ENCODE measurements at places on chromosomes 5 and 9.

DNA sequence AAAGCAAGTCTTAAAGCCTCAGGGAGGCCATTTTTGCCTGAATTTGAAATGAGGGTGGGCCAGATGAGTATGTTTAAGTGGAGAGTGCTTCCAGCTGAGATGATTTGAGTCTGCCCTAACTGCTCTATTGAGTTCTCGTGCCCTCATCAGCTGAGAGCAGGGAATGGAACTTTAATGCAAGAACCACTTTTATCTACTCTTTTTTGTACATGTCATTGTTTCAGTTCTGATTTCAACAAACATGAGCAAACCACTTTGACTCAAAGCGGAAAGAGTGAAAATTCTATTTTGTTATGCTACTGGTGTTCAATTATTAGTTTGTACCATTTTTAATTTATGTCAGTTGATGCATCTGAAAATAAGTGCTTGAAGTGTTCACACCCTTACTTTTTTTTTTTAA is 35.8 kb downstream of the DCAF10 start:
- DNase-seq, result no peak

GRCh38 chr9:109328978-109329637 is 8.2 kb upstream of the EPB41L4B start:
- no peak for DNase-seq

DNA sequence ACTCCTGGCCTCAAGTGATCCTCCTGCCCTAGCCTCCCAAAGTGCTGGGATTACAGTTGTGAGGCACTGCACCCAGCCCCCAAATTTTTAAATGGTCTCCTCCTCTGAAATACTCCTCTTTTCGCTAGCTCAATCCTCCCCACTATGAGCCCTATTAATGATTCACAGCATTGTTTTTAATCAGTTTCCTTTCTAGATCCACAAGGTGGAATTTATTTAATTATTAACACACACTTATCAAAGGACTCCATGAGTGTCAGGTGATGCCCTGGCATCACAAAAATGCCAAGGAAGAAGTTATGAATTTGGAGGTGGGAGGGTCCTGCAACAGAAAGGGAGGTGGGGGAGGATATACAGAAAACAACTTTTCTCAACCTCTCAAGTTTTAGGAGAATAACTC is 806.5 kb downstream of the PRELID2 start:
- DNase-seq, result no peak

DNA sequence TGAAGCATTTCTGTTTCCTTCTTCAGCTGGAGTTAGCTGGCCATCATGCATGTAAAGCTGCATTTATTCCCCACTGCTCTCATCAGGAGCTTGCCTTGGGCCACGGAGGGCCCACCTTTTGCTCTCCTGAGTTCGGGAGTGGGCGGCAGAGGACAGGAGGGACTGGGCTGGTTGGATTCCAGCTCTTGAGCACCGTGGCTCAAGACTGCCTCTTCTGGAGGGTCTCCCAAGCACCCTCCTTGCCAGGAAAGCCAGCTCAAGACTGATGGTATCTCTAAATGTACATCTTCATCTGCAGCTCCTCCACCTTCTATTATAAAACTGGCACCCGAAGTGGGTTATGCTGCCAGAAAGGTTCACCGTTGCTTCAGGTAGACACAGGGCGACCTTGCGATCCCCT is 399.6 kb upstream of the IRX1 start:
- no peak for DNase-seq

GRCh38 chr9:20358207-20358606 is 264.1 kb downstream of the MLLT3 start:
- no peak for DNase-seq

- no peak for DNase-seq
Measured at GRCh38 chr5:121885630-121886029, 33.9 kb downstream of the FTMT start.

- DNase-seq, result peak; percentile 64
Measured at GRCh38 chr5:36870399-36871040, 6.0 kb upstream of the NIPBL start.

GRCh38 chr5:174166231-174167079 is 120.9 kb downstream of the NSG2 start:
- DNase-seq, result peak; percentile 2

DNA sequence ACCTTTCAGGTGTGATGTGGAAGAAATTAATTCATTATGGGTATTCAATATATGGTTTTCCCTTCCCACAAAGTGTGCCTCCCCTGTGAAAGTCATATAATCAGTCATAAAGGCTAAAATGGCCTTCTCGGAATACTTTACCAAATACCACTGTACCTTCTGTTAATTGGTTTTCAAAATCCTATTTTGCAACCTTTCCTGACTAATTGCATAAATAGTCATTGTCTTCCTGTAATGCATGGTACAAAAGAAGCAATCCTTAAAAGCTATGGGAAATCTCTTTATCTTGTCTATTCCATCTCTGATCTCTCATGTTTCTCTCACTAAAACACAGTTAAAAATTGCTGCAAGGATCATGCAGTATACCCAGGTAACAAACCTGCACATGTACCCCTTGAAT is 44.3 kb upstream of the UGCG start:
- no peak for DNase-seq

GRCh38 chr9:115367780-115368525 is 250.0 kb upstream of the TNC start:
- DNase-seq, result no peak

DNA sequence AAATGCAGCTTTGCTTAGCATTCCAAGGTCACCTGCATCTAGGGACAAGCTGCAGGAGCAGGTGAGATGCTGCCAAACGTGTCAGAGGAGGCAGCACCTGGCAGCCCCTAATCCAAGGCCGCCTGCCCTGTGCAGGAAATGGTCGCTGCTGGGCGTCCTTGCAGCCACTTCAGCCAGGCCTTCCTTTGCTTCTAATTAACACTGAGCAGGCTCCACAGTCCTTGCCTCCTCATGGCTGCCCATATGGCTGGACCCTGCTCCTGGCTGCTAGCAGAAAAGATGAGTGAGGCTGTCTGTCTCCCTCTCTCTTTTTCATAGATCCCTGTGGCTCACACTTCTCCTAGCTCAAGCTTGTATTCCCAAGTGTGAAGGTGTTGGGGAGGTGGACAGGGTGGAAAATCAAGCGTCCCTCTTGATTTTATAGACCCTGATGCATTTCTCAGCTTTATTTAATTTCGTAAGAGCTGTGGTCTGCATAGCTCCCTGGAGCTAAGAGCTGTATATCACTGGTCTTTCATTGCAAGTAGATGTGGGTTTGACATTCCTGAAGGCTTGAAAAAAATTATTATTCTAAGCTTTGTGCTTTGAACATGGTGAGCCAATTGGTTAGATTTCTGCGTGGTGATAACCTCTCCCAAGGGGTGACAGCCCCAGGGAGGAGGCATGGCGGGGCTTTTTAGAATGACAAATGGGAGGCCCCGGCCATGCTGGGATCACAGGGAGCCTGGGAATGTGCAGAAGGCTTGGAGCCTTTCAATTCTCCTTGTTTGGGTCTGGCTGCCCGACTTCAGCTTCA is 193.8 kb downstream of the SLIT3 start:
- DNase-seq, result no peak

DNA sequence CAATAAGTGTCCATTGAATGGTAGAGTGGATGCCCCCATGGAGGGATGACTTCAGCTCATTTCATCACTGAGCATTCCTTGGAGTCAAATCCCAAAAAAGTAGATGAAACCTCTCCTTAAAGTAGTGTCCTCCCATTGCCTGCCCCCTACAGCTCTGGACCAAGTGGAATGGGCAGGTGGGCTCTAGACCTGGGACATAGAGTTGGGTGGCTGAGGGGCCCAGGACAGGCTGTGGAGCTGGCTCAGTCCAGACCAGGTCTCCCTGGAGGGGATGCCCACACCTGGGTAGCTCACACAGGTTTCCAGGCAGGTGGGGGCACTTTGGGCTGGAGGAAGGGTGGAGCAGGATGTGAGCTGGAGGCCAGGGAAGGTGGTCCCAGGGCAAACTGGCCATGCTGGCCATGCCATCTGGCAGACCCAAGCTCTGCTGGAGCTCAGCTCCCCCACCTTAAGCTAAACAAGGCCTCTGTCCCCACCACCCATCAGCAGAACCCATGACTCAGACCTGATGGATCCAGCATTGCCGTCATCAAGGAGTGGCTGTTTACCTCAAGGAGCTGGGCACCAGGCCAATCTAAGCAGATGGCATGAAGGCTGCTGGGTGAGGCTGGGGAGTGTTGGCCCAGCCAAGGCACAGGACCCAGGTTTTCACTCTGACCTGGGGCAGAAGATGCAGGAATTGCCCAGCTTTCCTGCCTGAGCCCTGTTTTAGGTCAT is 6.2 kb upstream of the SPINK4 start:
- DNase-seq, result peak; percentile 8
